ENCODE measurements at places on chromosomes 11 and 22.

DNA sequence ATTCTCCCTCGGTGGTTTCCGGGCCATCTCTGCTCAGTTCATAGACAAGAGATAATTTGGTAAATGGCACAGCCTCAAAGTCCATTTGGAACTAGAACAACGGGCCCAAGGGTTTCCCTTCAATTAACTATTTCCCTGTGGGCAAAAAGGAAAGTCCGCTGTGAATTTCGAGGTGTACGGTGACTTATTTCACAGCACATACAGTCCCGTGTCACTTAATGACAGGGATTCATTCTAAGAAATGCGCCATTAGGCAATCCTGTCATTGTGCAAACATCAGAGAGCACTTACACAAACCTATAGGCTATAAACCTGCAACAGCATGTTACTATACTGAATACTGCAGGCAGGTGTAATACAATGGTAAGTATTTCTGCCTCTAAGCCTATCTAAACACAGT lies 551.6 kb downstream of the OPCML start:
- DNase-seq = no peak

DNA sequence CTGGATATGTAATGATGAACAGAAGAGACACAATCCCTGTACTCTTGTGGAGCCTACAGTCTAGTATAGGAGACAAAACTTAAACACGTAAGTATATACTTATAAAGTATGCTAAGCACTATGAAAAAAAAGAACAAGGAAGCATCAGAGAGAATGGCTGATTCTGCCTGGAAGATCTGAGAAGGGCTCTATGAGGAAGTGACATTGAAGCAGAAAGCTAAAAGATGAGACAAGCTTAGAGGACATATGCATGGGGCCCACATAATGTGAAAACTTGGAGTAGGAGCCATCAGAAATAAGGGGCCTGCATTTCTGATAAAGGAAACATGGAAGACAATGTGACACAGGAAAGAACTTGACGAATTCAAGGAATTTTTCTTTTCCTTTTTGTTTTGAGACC lies 16.6 kb downstream of the SAA1 start:
- DNase-seq = no peak

GRCh38 chr22:19549428-19549827 lies 25.2 kb upstream of the CLDN5 start:
- no peak for DNase-seq

DNA sequence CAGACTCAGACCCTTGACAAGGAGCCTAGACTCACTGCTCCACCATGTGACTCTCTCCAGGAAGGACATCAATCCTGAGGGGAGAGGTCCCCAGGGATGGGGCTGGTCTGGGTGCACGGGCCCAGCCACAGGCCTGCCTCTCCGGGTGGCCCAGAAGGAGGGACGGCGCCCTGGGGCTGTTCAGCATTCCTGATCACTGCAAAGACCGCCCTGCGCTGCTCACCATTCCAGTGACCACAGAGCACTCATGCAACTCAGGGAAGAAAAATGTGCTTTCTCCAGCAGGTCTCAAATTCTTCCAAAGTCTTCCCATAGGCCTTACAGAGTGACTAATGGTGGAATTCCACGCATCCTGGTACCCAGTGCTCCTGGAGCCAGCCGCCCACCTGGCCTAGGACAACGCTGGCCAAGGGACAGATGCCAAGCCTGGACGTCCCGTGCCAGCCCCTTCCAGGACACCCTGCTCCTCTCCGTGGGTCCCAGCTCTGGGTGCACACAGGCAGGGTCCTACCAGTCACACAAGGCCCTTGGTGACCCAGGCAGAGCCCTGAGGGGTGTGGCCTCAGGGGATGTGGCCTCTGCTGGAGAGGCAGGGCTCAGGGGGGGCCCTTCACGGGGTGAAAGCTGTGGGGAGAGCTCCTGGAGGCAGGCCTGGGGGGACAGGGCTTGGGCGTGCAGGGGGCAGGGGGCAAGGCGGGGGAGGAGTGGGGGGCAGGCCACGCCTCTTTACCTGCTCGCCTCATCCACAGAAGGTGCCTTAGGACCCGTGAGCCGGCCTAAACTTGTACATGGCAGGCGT lies 178.8 kb downstream of the IGLL1 start:
- DNase-seq = no peak

DNA sequence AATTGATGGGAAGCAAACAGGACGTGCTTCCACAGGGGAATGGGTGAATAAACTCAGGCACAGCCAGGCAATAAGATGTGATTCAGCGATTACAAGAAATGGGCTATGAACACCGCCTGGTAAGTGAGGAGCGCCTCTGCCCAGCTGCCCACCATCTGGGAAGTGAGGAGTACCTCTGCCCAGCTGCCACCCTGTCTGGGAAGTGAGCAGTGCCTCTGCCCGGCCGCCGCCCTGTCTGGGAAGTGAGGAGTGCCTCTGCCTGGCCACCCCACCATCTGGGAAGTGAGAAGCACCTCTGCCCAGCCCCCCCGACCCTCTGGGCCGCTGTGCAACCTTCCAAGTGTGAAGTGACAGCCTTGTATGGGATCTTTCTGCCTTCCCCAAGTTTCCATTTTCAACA lies 73.2 kb upstream of the PRR5 start:
- DNase-seq = no peak

- DNase-seq = no peak
These were observed 33.7 kb downstream of the SVIP start for GRCh38 chr11:22795914-22796313.

- no peak for DNase-seq
These were observed 48.4 kb downstream of the PDE2A start for GRCh38 chr11:72625691-72626413.

DNA sequence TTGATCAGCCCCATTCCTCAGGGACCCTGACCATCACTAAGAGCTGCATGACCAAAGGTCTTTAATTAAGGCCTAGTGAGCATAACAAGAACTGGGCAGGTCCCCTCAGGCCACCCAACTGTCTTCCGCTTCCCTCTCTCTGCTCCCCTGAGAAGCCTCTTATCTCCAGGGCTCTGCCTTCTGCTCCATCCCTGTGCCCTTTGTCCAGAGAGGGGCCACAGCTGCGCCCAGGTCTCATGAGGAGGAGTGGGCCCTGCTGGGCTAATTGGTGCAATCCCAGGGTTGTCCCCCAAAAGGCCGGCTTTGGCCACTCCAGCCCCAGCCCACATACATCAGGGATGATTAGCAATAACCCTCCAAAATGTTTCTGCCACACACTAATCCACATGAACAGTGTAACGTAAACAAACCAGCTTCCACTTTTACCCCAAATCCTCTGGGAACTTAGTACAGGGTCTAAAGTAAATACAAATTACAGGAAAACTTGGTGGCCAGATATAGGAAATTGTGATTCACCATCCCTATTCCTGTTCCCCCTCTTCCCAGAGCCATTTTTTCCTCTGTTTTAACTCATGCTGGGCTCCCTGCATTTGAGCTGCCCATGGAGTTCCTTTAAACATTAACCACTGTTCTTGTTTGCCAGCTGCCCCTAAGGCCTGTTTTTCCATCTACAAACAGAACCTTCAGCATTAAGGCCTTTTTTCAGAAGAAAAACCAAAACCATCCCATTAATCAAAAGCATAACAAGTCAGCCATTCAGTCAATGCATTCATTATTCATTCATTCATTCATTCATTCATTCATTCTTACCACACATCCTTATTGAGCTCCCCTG lies 34.6 kb upstream of the CAVIN3 start:
- DNase-seq = no peak

DNA sequence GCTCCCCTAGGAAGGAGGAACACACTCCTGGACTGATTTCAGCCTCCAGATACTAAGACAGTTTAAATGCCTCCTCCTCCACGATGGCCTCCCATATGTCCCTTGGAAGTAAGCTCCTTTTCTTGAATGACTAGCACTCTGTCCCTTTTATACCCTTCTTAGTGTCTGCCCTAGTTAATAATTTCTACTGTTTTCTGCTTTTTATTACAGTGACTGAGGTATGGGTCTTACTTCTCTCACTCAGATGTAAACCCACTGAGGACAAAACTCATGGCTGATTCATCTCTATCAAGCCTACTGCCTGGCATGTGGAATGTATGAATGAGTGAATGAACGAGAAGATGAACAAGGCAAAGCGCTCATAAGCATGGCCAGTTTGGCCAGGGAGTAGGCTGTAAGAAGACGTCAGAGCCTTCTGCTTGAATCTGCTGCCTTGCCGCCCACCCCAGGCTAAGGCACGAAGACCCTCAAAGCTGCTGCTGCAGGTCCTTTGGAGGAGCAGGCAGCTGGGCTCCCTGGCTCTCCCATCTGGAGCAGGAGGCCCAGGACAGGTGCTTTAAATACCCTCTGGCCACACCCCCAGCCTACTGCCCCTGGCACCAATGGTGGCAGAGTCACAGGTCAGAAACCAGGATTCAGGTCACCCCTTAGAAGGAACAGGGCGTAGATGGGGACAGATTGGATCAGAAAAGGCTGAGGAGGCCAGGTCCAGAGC lies 8.2 kb upstream of the PGA3 start:
- DNase-seq = no peak

DNA sequence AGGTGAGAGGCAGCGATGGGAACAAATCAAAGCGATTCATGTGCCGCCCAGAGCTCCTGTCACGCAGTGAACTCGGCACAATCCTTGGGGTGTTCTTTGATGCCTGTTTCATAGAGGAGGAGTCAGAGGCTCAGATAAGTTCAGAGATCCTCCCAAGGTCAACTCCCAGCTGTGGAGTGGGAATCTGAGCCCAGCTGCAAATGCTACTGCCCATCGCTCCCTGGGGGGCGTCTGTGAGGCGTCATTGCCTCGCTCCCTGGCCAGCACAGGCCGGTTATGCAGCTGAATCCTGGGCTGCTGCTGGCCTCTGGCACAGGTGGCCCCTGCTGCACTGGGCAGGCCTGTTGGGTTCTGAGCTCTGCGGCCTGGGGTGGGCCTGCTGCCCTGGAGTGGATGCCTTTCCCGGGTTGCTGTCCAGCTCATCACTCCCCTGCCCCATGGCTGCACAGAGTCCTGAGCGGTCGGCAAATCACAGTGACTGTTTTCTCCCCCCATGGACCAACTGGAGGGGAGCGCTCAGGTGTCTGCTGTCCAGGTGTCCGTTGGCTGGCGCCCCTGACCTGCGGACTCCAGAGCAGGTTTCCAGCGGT lies 36.3 kb upstream of the SHISAL1 start:
- no peak for DNase-seq

GRCh38 chr11:91805293-91805692 lies 419.3 kb upstream of the FAT3 start:
- DNase-seq = no peak

DNA sequence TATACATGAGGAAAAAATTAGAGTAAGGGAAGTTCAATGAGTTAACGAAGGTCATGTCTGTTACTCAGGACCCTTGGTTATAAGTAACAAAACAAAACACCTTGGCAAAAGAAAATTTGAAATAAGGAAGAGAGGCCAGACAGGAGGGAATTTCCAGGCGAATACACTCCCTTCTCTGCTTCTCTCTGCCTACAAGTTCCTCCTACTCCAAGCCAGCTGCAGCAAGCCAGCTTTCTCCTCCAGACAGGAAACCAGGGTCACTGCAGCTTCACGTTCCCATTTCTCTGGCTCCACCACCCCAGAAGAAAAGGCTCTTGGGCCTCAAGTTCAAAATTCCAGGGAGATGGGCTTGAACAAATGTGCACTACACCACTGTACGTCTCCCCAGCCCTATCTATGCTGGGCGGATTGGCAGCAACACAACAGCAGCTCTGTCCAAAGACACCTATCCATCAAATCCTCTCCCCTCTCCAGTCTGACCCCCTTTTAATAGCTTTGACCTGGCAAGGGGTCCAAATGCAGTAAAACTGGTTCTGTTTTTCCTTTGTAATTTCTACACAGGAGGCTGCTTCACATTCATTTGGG lies 27.7 kb downstream of the SMCO4 start:
- DNase-seq = no peak

- no peak for DNase-seq
These were observed 2.1 kb upstream of the LMO1 start for GRCh38 chr11:8265681-8266241.

GRCh38 chr11:74417379-74417804 lies 19.2 kb upstream of the PGM2L1 start:
- no peak for DNase-seq

DNA sequence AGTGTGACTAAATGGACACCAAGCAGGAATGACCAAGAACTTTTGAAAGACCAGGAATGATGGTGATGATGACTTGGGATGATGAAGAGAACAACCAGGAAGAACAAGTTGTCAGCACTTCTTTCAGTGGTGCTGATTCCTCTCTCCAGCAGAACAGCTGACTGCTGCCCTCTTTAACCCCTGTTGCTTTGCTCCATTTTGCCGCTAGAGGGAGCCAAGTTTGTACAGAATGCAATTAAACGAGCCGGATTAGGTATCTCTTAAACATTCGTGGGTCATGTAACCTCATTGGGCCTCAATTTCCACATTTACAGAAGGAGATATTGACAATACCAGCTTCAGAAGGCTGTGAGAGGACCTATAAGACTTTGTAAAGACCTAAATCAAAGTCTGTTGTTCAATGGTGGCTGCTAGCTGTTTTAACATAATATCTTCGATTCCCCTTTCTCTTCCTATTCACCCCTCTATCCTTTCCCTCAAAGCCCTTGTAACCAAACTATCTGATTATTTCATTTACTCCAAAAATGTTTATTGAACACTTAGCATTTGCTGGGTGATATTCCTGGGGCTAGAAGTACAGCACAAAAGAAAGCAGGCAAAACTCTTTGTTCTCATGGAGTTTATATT lies 1.9 kb downstream of the OR4S1 start:
- DNase-seq = peak; percentile 52

DNA sequence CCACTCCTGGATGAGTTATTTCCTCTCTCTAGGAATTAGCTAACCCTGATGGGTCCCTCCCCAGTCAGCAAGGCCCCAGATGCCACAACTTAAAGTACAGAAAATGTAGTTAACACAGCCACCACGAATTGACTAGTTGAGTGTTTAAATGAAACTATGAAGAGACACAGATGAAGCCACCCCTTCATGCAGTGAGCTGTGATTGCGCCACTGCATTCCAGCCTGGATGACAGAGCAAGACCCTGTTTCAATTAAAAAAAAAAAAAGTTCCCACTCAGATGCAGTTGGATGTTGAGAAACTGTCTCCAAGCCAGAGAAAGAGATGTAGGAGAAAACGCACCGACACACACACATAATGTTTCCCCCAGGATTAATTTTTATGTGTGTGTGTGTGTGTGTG lies 53.3 kb downstream of the SCN3B start:
- no peak for DNase-seq

GRCh38 chr11:33452836-33453624 lies 195.8 kb downstream of the HIPK3 start:
- no peak for DNase-seq

DNA sequence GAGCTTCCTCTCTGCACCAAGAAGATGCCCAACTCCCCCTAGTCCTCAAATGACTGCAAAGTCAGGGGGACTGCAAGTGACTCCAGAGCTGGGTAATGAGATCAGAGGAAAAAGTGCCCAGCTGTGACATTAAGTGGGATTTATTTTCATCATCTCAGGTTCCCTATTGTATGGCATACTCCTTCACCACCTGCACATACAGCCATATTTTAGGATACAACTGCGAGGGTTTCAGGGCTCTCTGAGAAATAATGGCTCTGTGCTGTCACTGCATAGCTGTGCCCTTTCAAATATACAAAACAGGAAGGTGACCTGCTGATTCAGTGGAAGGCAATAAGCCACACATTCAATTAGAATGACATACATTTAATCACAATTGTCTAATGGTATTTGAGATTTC lies 45.6 kb upstream of the PLET1 start:
- no peak for DNase-seq

All from stimulated activated CD4-positive, alpha-beta T cell treated with anti-CD3 and anti-CD28 coated beads, TNF-alpha, amount 100 ng/mL, for 48 hours (primary cell).